Spleen (tissue), 13 donors: ENCODE measurements at places on chromosomes 2 and 18. TPM values are rescaled to one million over a fixed set of nuclear protein-coding genes. Genes with fewer than 3 reads are reported as not detected.

- H3K4me1 ChIP-seq, result peaks cover 8% of the 10 kb centered on the region
- H3K36me3 ChIP-seq, result no peaks in the 10 kb centered on the region
- no peaks in the 10 kb centered on the region for H3K27me3 ChIP-seq
- H3K27ac ChIP-seq, result no peak overlapping the region
- H3K4me3 ChIP-seq, result no peak overlapping the region
Measured at GRCh38 chr18:48605408-48605845, 66.6 kb downstream of the CTIF start.

DNA sequence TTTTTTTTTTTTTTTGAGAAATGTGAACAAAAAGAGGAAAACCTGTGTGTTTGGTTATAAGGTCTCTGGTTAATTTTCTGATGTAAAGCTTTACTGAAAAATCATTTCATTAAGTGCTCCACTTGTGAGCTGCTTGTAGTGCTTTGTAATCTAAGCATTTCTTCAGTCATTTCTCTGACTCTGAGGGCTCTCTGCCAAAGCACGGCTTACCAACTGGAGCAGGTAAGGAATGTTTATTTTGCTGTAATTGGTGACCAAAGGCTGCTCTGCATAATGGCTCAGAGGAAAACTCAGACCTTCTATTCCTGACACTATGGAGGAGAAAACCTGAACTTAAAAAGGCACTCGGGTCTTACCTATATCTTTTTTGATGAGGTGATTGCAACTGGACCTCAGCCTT, 848.8 kb downstream of the MBD2 start:
- H3K4me3 ChIP-seq, result no peak overlapping the region
- no peaks in the 10 kb centered on the region for H3K4me1 ChIP-seq
- H3K27me3 ChIP-seq, result no peaks in the 10 kb centered on the region
- no peak for DNase-seq
- no peak overlapping the region for H3K27ac ChIP-seq
- H3K36me3 ChIP-seq, result no peaks in the 10 kb centered on the region

DNA sequence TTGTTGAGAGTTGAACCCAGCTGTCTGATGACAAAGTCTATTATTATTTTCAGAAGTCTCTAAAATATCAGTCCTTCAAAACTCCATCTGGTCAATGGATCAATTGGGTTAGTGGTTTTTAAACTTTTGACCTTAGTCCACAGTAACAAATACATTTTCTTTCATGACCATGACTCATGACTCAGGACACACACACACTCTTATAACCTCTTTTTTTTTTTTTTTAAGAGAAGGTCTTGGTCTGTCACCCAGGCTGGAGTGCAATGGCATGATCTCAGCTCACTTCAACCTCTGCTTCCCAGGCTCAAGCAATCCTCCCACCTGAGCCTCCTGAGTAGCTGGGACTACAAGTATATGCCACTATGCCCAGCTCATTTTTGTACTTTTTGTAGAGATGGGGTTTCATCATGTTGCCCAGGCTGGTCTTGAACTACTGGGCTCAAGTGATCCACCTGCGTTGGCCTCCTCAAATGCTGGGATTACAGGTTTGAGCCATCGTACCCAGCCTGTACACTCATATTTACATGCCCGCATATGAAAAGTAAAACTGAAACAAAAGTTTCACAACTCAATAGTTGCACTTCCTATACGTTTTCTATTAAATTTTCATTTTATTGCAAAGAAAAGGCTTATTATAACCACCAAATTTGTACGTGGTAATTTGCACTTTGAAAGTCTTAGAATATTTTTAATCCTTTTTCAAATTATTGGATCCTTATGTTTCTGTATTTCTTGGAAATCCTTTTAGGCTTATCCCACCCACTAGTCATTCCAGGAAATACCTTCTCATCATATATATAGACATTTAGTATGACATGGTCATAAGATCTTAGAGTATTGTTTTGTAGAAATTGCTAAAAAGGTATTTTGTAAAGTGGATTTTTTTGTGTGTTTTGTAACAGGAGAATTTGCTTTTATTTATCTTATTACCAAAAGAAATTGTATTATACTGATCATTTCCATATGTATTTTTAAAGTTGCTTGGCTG, 199.0 kb downstream of the LPIN1 start:
- peaks cover 19% of the 10 kb centered on the region for H3K4me1 ChIP-seq
- no peak for DNase-seq
- H3K27me3 ChIP-seq, result no peaks in the 10 kb centered on the region

Gene ACTG2
- total RNA-seq, result 4.8 TPM

- peaks cover 12% of the 10 kb centered on the region for H3K27me3 ChIP-seq
- H3K36me3 ChIP-seq, result no peaks in the 10 kb centered on the region
- no peak overlapping the region for H3K27ac ChIP-seq
- no peak for DNase-seq
Measured at GRCh38 chr18:61901323-61901986, 8.6 kb upstream of the RNF152 start.

Gene GCG
- not detected for total RNA-seq

DNA sequence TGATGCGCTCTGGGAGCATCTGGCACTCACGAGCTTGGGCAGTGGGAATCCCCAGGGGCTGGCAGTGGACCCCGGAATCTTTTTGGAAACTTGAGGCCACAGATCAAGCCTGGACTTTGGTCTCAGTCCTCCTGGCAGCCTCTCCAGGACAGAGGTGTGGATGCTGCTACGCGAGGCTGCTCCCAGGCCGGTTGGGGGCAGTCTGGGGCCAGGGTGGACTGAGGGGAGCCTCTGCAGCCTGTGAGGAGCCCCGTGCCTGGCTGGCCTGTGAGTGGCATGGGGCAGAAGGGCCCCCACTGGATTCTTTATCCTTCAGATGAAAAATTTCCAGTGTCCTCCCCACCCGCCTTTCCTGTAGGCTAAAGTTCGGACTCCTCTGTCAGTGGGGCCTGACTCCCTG, 12.7 kb upstream of the DES start:
- no peak overlapping the region for H3K4me3 ChIP-seq
- DNase-seq, result no peak
- H3K27me3 ChIP-seq, result no peaks in the 10 kb centered on the region
- H3K27ac ChIP-seq, result no peak overlapping the region

- DNase-seq, result no peak
- H3K27ac ChIP-seq, result peak overlapping the region; percentile 80
- H3K4me1 ChIP-seq, result peaks cover 37% of the 10 kb centered on the region
- no peaks in the 10 kb centered on the region for H3K36me3 ChIP-seq
Measured at GRCh38 chr2:196183172-196183473, 11.7 kb upstream of the STK17B start.

- no peaks in the 10 kb centered on the region for H3K36me3 ChIP-seq
- no peak for DNase-seq
- H3K27ac ChIP-seq, result no peak overlapping the region
- H3K27me3 ChIP-seq, result no peaks in the 10 kb centered on the region
- no peak overlapping the region for H3K4me3 ChIP-seq
Measured at GRCh38 chr2:104939570-104940217, 85.8 kb downstream of the POU3F3 start.

Gene CD207
- 0.60 TPM for total RNA-seq

DNA sequence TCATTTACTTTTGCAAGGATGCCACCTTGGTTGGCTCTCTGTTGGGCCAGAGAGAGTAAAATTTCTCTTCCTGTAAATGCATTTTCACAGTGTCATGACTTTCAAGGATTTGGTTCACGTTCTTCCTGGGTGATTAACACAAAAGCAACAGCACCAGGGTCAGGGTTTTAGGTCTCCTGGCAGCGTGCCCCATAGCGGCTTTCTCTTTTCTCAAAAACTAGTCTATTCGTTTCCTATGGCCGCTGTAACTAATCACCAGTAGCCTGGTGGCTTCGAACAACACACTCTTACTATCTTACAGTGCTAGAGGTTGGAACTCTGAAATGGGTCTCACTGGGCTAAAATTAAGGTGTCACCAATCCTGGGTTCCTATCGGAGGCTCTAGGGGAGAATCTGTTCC, 56.3 kb upstream of the ACMSD start:
- H3K27me3 ChIP-seq, result no peaks in the 10 kb centered on the region
- H3K4me3 ChIP-seq, result no peak overlapping the region
- DNase-seq, result no peak
- H3K27ac ChIP-seq, result no peak overlapping the region
- no peaks in the 10 kb centered on the region for H3K4me1 ChIP-seq

GRCh38 chr18:3114026-3114425, 101.1 kb upstream of the LPIN2 start:
- no peak overlapping the region for H3K27ac ChIP-seq
- no peak overlapping the region for H3K4me3 ChIP-seq
- H3K36me3 ChIP-seq, result no peaks in the 10 kb centered on the region
- H3K27me3 ChIP-seq, result no peaks in the 10 kb centered on the region
- no peak for DNase-seq

GRCh38 chr18:63440881-63441280, 18.6 kb upstream of the VPS4B start:
- DNase-seq, result no peak
- H3K36me3 ChIP-seq, result no peaks in the 10 kb centered on the region
- H3K4me1 ChIP-seq, result peaks cover 11% of the 10 kb centered on the region
- H3K27ac ChIP-seq, result no peak overlapping the region
- no peaks in the 10 kb centered on the region for H3K27me3 ChIP-seq

GRCh38 chr2:3604991-3605961, 10.4 kb downstream of the COLEC11 start:
- no peak overlapping the region for H3K4me3 ChIP-seq
- H3K4me1 ChIP-seq, result no peaks in the 10 kb centered on the region
- peak; percentile 81 for DNase-seq
- H3K36me3 ChIP-seq, result no peaks in the 10 kb centered on the region
- no peaks in the 10 kb centered on the region for H3K27me3 ChIP-seq

- no peaks in the 10 kb centered on the region for H3K27me3 ChIP-seq
- H3K4me1 ChIP-seq, result peaks cover 50% of the 10 kb centered on the region
- peak overlapping the region; percentile 82 for H3K4me3 ChIP-seq
- peak overlapping the region; percentile 78 for H3K27ac ChIP-seq
- H3K36me3 ChIP-seq, result peaks cover 4% of the 10 kb centered on the region
- no peak for DNase-seq
Measured at GRCh38 chr2:148021886-148022285, 995 bp downstream of the MBD5 start.

DNA sequence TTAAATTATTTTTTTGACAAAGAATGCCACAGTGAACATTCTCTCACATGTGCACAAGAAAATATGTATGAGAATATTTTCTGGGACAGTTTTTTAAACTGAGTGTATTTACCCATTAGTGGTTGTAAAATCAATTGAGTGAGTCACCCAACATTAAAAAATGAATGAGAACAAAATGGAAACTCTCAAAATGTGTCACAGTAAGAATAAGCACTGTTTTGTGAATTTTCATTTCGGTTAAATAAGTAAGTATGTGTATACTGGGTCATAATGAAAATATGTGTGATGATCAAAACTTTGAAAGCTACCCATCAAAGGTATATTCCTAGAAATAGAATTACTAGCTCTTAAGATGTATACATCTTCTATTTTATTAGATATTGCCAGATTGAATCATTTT, 11.6 kb downstream of the BABAM2 start:
- no peak for DNase-seq
- no peaks in the 10 kb centered on the region for H3K36me3 ChIP-seq
- H3K4me3 ChIP-seq, result no peak overlapping the region
- H3K27ac ChIP-seq, result no peak overlapping the region
- H3K27me3 ChIP-seq, result no peaks in the 10 kb centered on the region

DNA sequence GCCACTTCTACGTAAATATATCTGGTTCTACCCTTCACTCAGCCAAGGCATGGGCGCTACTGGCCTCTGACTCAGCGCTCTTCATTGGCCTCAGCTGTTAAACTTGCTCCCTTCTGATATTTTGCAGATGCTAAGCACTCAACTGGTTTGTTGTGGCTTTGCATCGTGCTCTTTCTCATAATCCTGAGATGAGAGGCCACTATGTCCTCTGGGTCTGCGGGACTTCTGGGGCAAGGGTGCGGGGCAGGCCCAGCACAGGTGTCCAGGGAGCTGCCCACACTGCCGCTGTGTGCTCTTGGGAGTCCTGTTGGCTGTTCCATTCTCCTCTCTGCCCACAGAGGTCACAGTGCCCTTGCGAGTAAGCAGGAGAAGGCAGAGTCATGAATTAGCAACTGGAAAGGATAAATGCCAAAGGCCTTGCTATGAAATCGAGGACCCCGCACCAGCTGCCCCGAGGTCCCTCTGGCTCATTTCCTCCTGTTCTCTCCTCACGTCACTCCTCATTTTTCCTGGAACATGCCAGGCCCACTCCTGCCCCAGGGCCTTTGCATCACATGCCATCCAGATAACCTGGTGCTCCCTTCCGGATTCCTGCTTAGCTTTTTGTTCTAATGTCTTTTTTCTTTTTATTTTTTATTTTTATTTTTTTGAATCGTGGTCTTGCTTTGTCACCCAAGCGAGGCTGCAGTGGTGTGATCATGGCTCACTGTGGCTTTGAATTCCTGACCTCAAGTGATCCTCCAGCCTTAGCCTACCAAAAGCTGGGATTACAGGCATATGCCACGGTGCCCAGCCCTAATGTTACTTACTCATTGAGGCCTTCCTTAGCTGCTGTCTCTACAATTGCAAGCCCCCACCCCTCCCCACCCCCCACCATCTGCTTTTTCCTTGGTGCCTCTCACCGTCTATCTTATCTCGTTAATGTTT, 34.9 kb upstream of the MAT2A start:
- DNase-seq, result no peak
- no peak overlapping the region for H3K4me3 ChIP-seq
- H3K27ac ChIP-seq, result no peak overlapping the region

DNA sequence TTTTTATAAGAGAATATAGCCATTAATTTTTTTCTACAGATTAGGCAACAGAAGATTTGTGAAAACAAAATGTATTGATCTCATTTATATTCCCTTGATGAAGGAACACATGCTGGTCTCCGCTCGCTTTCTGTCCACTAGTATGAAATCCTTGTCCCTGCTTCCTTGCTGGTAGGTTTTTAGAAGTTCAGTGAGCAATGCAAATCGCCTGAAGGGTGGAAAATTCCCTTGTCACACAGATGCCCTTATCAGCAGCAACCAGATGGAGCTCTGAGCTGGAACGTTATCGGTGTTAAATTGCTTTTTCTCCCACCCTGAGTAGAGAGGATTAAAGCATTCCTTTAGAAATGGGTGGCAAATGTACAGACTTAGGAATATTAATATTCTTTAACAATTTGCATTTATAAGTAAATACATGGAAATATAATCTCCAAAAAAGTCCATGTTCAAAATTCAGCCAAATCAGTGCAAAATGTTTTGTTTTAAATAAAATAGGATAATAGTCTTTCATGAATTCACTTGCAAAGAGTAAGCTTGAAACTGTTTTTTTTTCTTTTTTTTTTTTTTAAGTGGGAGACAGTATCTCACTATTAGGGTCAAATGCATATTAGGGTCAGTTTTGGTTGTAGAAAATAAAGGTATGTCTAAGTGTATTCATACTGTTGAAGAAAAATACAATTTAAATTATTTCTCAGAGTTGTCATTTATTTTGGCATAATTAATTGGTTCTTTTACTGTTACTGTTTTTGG, 164.0 kb upstream of the MYO3B start:
- H3K4me3 ChIP-seq, result no peak overlapping the region
- H3K4me1 ChIP-seq, result no peaks in the 10 kb centered on the region
- H3K27me3 ChIP-seq, result no peaks in the 10 kb centered on the region
- no peak for DNase-seq

DNA sequence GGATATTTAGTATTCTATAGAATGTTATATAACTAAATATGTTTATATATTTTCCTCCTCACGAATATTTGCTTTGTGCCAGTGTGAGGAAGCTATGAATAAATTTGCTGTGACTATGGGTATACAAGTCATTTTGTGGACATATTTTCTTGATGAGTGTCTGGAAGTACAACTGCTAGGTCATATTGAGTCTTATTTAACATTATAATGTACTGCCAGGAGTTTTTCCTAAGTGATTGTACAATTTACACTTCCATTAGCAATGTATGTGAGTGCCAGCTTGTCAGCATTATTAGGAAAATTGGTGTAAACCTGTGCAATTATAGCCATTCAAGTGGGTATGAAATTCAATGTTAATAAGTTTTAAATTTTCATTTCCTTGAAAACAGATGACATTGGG, 1328.9 kb upstream of the TMEFF2 start:
- no peaks in the 10 kb centered on the region for H3K4me1 ChIP-seq
- no peaks in the 10 kb centered on the region for H3K36me3 ChIP-seq
- H3K27ac ChIP-seq, result no peak overlapping the region
- DNase-seq, result no peak
- no peak overlapping the region for H3K4me3 ChIP-seq

Gene OR6B2
- total RNA-seq, result not detected
